Pancreas (tissue), 10 donors: ENCODE measurements at places on chromosomes 16 and 17.

DNA sequence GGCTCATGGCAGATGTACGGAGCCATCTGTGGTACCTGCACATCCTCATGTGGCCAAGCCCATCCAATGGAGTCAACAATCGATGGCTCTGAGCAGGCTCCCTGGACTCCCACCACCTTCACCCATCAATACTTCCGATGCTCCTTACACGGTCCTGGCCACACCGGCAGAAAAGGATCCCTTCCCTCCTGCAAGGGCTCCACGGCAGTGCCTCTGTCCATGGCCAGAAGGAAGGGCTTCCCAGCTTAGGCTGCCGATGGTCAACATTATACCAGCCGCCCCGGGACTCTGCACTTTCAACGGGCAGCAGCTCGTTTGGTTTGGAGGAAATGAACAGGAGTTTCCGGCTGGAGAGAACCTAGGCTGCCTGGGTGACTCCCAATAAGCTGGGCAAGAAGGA lies 13.2 kb downstream of the SLX4 start:
- no peak for DNase-seq

DNA sequence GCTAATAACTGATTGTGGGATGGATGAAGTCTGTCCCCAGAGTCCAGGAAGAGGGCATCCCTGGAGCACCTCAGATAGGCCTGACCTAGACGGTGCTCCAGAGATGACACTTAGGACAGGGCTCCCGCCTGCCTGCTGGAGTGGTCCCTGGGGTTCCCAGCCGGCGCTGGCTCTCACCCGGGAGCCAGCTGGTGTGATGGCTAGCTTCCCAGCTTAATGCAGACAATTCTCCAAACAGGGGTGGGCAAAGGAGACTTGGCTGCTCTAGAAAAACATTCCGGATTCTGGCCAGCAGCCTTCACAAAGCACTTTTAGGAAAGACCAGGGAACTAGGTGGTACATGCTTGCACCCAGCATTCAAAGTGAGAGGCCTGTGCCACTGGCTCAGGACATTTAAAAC lies 18.6 kb downstream of the ACE start:
- DNase-seq, result no peak

DNA sequence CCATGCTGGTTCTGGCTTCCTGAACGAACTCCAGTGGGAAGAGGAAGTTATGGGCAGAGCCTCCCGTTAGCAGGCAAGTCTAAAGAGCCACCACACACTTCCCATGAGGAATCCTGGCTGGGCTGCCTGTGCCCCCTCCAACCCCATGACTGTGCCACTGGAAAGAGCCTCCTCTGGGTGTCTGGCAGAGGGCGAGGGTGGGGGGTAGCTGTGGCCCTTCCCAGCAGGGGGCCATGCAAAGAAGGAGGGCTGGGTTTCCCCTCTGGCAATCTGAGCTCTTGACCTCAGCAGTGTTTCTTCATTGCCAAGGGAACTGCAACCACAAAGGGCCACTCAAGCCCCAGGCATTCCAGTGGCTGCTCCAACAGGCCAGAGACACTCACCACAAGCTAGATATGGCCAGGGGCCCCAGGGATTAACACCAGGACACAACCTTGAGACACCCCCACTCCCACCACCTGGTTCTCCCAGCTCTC lies 1.7 kb upstream of the RRAD start:
- no peak for DNase-seq

DNA sequence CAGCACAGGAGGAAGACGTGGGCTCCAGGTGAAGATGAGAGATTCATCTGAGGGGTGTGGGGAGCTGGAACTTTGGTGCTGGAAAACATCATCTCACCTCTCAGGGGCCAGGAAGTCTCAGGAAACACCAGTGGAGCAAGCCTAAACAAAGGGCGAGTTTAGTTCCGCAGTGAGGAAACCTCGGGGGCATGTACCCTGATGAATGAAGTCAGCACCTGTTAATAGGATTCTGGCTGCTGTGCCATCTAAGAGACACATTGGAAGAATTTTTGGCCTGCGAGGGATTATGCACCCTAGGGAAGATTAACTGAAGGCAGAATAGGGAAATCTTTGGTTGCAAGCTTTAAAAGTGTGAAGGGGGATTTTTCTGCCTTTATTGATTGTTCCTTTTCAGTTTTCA lies 94.7 kb upstream of the CACNG5 start:
- no peak for DNase-seq

- no peak for DNase-seq
Observed at GRCh38 chr16:1311738-1312466, 2.5 kb downstream of the UBE2I start.

- DNase-seq, result peak; percentile 75
Observed at GRCh38 chr16:8885674-8886592, 3.8 kb downstream of the LITAFD start.

DNA sequence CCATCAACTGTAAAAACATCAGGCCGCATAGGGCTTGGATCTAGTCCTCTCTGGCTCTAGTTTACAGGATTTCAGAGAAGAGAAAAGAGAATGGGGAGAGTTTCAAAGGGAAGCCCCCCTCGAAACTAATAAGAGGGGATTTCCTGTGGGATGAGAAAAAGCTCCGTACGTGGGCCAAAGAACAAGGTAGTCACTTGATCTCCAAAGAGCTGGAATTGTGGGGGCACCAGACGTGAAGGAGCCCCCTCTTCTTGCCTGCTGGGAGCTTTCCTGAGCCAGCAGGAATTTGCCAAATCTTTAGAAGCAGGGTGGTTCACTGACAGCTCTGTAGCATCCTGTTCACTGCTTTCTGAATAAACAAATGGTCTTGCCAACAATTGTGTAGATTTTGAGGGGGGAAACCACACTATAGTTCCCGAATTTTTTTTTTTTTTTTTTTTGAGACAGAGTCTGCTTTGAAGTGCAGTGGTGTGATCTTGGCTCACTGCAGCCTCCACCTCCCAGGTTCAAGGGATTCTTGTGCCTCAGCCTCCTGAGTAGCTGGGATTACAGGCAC lies 7.0 kb upstream of the TMIGD1 start:
- no peak for DNase-seq
